ENCODE measurements at places on chromosomes 13 and 19. TPM values are rescaled to one million over a fixed set of nuclear protein-coding genes. Genes with fewer than 3 reads are reported as not detected.

DNA sequence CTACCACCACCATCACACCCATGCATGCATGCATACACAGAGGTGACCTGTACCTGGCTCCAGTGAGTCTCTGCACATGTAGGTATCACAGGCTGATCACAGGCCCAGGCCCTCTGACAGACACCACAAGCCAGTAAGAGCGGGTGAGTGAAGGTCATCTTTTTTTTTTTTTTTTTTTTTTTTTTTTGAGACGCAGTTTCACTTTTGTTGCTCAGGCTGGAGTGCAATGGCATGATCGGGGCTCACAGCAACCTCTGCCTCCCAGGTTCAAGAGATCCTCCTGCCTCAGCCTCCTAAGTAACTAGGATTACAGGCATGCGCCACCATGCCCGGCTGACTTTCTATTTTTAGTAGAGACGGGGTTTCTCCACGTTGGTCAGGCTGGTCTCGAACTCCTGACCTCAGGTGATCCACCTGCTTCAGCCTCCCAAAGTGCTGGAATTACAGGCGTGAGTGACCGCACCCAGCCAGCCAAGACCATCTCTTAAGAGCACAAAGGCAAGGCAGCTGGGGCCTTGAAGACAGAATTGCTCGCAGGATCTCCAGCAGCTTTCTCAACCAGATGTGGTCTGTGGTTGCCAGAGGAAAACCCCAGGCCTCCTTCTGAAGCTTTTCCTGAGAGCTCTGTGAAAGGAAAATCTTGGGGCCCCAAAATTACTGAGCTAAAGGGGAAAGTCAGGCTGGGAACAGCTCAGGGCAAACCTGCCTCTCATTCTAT, 3.2 kb upstream of the NKG7 start:
- DNase-seq = no peak

SERPINE3 gene
- not detected for total RNA-seq

GRCh38 chr13:101979825-101980224, 422.0 kb downstream of the FGF14 start:
- DNase-seq = no peak

RFPL4A gene
- not detected for total RNA-seq

GRCh38 chr13:33536601-33537000, 251.0 kb upstream of the STARD13 start:
- DNase-seq = no peak

DNA sequence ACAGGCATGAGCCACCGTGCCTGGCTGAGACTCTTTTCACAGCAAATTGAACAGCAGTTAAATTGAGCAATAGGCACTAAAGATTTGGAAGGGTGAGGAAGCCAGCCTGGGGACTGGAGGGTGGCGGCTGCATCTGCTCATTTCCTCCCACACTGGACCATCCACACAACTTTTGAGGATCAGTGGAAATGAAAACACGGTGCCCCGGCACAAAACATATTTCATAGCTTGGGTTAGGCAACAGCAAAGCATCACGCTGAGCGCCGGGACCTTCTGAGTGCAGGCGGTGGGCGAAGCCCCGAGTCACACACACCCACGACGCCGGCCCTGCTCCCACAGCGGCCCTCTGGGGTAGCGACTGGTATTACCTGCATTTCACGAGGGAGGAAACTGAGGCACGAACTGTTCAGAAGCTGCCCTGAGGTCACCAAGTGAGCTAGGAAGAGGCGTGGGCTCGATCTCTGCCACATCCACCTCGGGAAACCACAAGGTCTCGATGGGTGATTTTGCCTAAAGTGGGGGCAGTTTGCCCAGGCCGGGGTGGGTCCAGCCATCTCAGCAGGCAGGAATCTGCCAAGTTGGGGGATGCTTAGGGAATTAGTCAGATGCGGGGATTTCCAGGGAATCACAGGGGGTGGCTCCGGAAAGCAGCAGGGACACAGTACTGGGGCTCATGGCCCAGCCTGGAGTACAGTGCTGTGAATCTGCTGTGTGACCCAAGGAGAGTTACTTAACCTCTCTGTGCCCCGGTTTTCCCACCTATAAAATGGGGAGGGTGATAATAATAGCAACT, 3.5 kb upstream of the SBNO2 start:
- DNase-seq = peak; percentile 54

DNA sequence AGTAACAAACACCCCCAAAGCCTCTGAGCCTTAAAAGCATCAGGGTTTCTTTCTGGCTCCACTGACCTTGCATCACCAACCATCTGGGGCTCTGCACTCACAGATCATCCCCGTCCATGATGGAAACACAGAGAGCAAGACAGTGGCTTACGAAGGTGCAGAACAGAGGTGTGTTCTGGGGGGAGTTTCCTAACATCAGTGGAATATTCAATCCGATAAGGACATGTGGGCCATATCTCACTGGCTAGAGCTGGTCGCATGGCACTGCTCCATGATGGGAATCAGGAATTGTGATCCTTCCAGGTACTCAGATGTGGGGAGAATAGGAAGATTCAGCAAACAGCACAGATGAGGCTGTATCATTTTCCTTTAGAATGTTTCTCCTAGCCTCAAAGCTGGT, 457.2 kb downstream of the IRS2 start:
- DNase-seq = no peak

GRCh38 chr19:7982103-7982502, 23.3 kb downstream of the ELAVL1 start:
- no peak for DNase-seq

DNA sequence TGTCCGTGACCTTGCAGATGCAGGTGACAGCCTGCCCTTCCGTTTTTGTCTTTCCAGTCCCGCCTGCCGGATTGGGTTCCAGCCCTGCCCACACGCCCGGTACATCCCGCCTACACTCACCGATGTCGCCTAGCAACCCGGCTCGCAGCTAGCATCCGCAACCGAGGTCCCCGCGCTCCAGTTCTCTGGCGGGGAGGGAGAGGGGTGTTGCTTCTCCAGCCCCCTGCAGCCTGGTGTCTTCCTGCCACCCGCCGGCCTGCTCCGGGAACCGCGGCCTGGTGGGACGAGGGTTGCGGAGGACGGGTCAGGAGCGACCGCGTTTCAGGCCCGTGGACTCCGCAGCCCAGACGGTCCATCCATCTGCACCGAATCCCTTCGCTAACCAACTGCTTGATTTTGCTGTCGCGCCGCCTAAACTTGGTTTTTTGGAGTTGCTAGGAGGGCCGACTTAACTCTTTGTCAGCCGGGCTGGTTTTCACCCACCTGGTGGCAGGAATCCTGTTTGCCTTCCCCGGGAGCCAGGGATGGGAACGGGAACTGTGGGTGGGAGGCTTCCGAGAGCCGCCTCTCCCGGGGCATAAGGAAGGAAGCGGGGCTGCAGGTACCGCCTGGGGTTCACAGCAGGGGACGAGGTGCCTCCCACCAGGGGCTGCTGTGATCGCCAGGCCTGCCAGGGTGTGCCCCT, 15.4 kb upstream of the MATK start:
- peak; percentile 90 for DNase-seq

GRCh38 chr19:10603084-10603872, 16.2 kb upstream of the AP1M2 start:
- DNase-seq = peak; percentile 67

FPR2 gene
- total RNA-seq = not detected

Data from endodermal cell (in vitro differentiated cells).